Stimulated activated CD8-positive, alpha-beta memory T cell treated with anti-CD3 and anti-CD28 coated beads, Interleukin-12 subunit alpha, Interleukin-12 subunit beta, amount 100 ng/mL, for 1 hour (primary cell): ENCODE measurements at places on chromosomes 3 and 15.

GRCh38 chr15:40929660-40930429, 705 bp downstream of the DLL4 start:
- no peak for DNase-seq

DNA sequence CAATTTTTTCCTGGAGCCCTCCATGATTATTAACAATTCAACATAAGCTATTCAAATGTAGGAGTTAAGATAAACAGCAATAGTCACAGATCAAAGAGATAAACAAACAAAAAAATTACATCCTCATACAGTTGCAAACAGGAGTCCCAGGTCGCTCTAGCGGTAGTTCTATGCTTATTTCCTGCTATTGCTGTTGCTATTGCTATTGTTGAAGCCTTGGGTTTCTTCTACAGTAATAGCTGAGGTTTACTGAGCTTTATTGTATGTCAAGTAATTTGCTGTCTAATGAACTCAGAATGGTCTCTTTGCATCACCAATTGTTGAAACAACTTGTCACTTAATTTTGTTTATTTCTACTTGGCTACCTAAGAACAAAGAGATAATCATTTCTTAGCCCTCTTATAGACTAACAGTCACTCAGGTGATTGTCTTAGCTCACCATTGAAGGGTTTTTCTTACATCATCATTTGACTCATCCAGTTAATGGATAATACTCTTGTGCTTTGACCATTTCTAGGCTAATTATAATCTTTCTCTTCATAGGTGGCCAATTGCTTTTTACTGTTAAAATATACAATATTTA, 654.6 kb downstream of the MECOM start:
- no peak for DNase-seq

DNA sequence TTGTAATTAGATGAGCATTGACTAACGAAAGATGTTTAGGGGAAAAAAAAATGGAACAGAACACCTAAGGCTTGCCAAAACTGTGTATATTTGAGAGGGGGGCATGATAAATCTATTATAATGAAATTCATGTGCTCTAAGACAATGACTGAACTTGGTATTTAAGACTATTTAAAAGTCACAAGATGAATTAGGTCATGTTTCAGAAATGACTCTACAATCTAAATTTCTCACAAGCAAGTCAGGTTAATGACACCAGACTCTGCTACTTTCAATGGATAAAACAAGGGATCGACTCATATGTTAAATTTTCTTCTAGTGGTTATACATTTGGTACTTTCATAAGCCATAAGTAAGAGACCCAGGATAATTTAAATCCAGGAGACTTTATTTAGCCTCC, 78.4 kb downstream of the DUT start:
- no peak for DNase-seq

- no peak for DNase-seq
Observed at GRCh38 chr3:56064684-56065083, 403.6 kb downstream of the ERC2 start.

GRCh38 chr3:191973820-191974219, 512.9 kb downstream of the PYDC2 start:
- no peak for DNase-seq

DNA sequence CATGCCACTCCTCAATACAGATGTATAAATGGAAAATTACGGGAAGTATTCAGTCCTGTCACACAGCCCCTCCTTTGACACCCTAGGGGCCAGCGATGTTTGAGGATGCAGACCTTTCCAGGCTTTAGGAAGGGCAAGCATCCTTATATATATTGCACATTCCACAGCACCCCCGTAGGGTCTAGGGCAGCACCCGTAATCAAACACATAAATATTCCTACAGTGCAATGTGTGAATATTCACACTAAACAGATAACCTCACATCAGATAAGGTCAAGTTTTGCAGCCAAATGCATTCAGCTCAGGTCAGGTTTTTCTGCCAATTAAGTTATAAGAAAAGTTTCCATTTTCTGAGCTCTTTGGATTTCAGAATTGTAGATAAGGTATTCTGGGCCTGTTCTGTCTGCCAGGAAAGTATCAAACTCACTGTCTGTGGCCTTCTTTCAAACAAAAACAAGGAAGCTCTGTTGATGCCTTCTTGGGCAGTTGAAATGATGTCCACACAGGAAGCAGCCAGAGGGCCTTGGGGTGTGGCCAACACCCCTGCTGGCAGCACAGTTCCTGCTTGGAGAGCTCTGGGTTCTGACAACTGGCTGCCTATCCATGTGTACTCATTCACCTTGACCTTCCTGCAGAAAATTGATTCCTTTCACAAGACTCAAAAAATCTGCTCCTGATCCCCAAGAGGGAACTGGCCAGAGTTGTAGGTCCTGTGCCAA, 427.0 kb downstream of the NTRK3 start:
- no peak for DNase-seq

GRCh38 chr15:68630836-68631235, 52.0 kb downstream of the CORO2B start:
- DNase-seq: no peak

- peak; percentile 2 for DNase-seq
Observed at GRCh38 chr3:69288161-69288895, 97.6 kb downstream of the FRMD4B start.

DNA sequence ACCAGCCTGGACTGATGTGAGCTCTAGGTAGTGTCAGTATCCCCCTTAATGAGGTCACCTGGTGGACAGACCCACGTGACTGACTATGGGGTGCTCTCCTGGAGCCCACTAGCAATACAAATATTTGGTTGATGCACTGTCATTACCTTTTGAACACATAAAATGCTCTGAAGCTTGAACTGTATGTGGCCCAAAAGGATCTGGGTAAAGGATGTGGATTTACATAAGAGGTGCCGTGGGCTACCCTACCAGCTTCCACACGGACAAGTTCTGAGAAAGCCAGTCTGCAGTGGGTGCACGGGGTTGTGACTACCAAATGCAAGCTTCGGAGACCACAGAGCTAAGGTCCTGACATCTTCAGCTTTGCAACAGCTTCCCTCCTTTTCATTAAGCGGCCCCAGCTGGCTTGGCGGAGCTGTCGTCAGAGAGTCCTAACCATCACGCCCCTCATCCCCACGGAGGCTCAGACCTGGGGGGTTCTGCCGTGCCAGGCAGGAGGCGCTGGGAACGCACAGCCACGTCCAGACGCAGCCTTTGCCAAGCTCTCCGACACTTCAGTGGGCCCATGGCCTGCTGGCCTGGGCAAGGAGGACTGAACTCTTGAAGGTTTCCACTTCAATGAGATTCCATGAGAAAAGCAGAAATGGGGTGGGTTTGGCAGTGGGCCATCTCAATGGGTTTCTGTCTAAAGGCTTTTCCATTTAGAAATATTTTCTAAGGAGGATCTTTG, 228.3 kb downstream of the ADAMTS17 start:
- DNase-seq: no peak

DNA sequence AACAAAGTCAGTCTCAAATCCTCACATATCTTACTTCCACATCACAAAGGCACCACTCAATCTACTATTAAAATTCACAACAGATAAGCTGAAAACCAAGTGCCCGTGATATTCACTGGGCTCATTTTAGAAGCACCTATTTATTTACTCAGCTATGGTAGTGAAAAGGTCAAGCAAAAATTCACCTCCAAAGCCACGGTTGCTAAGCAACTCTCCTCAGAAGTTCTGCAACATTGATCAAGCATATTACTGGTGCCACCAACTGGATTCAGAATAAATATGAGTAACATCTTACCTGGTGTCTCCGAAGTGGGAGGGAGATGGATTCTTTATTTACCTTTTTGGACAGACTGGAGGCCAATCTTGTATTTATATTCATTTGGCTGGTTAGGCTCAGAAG, 714.8 kb downstream of the FHIT start:
- no peak for DNase-seq

DNA sequence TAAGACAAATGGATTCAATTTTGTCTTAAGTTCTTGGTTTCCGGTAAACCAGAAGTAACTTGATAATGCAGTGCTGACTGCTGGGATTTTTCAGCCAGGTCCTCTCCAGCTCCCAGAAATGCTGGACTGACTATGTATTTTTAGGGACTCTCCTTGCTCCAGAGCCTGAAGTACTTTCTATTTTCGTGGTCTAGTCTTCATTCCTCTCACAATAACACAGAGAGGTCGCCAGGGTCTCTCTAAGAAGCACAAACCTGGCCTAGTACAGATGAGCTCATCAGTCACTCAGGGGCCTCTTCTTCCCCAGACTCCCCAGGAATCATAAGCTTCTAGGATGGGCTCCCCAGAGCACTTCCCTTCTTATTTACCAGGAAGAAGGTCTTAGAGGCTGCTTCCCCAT, 85.8 kb downstream of the FAM174B start:
- no peak for DNase-seq

- no peak for DNase-seq
Observed at GRCh38 chr15:26635614-26636013, 137.3 kb downstream of the GABRB3 start.

DNA sequence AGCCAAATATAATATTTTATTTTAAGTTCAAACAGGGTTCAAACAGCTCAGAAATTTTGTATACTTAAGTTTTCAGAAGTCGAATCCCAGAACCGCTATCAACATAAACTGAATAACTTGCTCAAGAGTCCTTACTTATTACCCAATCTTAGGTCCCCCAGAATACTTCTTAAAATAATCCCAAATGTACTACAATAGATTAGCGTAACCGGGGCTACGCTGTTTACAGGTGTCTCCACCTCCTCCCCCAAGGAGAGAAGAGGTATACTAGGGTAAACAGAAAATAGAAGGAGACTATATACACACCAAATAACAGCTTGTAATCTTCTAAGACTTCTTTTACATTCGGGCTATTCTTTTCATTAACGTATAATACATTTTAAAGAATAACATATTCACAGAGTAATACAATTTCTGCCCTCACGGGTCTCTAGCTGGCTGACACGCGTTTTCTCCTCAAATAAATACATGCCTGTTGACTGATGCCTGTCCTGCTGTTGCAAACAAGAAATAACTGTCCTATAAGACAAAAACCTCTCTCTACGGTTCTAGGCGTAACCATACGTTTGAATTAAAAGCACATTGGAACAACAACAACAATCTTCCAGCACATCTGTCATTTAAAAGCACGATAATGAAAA, 1.3 kb downstream of the DENND4A start:
- no peak for DNase-seq

DNA sequence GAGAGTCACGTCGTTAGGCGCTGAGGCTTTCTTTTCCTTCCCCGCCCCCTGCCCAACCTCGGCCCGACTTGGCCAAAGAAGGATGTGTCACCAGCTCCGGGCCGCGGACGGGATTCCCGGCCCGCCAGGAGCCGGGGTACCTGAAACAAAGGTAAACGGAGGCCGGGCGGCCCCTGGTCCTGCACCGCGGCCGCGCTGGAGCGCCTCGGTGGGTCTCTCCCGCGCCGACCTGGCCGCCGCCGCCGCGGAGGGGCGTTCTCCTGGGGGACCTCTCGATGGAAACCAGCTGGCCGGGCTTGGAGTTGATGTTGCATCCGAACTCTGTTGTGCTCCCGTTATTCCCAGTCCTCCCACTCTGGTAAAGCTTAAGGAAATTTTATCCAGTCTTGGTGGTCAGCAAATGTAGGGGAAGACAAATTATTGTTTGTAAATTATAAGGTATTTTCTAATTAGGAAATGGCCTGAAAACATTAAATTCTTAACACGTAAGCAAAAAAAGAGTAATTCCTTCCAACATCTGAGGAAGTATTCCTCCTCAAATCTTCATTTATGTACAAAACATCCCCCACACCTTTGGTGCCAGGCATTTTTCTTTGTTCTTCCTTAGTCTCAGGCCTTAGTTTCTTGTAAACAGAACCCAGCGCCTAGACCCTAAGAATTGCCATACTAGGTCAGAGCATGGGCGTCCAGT, 888 bp downstream of the PPP2R3A start:
- no peak for DNase-seq

DNA sequence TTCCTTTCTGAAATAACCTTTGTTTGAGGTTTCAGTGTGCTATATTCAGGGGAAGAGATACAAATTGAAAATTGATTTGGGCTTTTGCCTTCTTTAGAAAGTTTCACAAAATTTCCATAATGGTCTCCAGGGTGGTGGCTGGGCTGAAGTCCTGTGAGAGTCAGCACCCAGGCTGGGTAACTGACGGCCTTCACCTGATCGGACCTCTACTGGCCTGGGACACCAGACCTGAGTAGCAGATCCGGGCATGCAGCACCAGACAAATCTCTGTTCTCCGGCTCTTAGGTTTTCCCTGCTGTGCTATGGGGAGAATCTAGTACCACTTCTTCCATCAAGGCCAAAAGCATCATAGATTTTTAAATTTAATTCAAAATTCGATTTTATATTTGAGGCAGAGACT, 133.0 kb upstream of the LMCD1 start:
- no peak for DNase-seq

- no peak for DNase-seq
Observed at GRCh38 chr3:115853104-115853503, 229.8 kb downstream of the GAP43 start.

GRCh38 chr15:52735231-52736089, 54.7 kb downstream of the ONECUT1 start:
- DNase-seq: peak; percentile 67

DNA sequence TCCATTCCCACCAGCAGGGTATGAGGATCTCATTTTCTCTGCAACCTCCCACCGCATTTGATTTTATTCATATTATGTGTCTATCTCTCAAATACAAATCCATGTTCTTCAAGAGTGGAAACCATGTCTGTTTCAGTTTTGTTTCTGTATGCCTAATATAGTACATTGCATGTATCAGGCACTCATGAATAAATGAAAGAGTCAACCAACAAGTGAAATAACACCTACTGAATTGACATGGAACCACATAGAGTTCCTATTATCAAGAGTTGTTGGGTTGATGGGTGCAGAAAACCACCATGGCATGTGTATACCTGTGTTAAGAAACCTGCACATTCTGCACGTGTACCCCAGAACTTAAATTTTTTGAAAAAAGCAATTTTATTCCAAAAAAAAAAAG, 466.8 kb downstream of the LPP start:
- no peak for DNase-seq

DNA sequence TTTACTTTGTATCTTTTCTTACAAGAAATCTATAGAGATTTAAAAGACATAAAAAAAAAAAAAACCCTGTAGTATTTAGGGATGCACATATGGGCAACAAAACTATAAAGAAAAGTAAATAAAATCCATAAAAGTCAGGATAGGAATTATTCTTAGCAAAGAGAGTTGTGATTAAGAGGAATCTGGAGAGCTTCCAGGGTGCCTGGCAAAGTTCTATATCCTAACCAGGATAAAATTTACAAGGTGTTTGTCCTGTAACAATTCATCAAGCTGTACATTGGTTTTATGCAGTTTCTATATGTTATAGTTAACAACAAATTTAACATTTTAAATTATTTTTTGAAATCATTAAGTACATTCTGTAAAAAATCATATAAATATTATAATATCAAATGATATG, 7.9 kb downstream of the SECISBP2L start:
- no peak for DNase-seq
